ENCODE measurements at places on chromosomes 4 and X.
A peak's percentile ranks its signal among the peaks of the same experiment; 100 is the strongest.

- DNase-seq: no peak
Measured at GRCh38 chrX:39764441-39764914, 333.3 kb downstream of the BCOR start.

- DNase-seq: peak; percentile 64
Measured at GRCh38 chr4:139530833-139531427, 25.1 kb downstream of the SETD7 start.

DNA sequence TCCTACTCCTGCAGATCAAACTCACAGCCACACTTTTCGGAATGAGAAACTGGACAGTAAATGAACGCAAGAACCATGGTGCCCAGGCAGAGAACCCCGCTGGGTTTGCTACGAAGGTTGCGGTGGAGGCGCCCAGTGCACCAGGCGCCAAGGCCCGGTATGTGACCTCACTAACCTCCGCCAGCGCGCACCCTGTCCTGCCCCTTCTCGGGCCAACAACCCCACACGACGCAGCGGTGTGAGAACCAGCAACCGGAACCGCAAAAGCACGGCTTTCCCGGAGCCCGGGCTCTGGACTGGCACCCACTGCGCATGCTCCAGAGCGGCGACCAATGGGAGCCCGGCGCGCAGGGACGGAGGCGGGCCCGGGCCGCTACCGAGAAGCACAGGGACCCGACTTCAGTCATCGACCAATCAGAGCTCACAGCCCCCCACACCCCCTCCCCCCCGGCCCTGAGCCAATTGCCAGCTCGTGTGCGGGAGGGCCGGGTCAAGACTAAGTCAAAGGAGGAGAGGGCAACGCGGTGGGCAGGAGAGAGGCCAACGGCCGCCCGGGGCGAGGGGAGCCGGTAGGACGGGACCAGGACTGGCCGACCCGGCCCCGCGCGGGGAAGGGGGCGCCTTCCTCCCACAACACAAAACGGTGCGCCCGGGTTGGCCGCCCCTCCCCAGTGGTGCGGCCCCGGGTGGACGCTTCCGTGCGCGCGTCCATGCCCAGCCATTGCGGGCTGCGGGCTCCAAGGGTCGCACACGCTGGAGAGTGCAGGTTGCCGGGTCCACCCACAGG, 7.3 kb upstream of the WAS start:
- DNase-seq: peak; percentile 93

- DNase-seq: no peak
Measured at GRCh38 chrX:5916945-5917344, 311.7 kb downstream of the NLGN4X start.

GRCh38 chr4:186487726-186488125, 67.6 kb downstream of the MTNR1A start:
- no peak for DNase-seq
